ENCODE measurements at places on chromosomes 2 and 18.

GRCh38 chr2:117980783-117981676 lies 32.8 kb downstream of the CCDC93 start:
- DNase-seq, result no peak

DNA sequence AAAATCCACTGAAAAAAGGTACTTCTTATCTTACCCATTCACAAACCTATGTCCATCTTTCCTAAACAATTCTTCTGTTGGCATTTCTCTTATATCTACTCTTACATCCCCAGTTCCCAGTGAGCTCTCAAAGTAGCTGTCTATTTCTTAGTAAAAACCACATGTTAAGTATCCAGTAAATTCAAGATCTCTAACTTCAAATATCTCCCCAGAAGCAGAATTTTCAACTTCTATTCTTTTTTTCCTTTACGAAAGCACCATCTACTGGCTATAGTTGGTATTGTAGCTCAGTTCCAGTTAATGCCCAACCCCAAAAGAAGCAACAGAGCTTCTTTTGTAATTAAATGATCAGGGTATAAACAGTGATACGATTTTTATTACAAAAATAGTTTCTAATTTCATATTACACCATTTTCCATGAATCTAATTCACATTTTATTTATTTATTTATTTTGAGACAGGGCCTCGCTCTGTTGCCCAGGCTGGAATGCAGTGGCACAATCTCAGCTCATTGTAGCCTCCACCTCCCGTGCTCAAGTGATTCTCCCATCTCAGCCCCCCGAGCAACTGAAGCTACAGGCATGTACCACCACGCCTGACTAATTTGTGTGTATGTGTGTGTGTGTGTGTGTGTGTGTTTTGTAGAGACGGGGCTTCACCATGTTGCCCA lies 28.5 kb downstream of the HRH4 start:
- DNase-seq, result no peak

DNA sequence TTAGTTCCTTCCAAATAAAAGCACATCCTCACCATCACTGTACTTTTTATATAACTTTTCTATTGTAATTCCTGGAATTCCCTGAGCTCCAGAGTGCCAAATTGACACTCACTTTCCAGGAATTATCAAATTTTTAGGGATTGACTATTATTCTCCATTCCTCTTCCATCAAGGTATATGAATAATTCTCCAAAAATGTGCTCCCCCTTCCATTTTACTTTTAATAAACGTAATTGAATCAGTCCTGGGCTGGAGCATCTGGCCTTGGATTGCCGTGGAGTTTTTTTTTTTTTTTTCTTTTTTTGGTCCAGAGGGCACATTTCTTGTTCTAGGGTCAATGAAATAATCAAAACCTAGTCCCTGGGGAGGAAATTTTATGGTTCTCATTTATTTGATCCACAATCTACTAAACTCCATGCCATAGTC lies 304.3 kb downstream of the CDCA7 start:
- DNase-seq, result no peak

GRCh38 chr2:222652491-222653255 lies 3.2 kb downstream of the FARSB start:
- DNase-seq, result no peak

GRCh38 chr2:217897091-217897715 lies 105.6 kb downstream of the TNS1 start:
- DNase-seq, result no peak

- no peak for DNase-seq
Measured at GRCh38 chr2:150621526-150622213, 134.2 kb upstream of the RND3 start.

- no peak for DNase-seq
Measured at GRCh38 chr18:28884304-28884703, 707.4 kb upstream of the CDH2 start.

DNA sequence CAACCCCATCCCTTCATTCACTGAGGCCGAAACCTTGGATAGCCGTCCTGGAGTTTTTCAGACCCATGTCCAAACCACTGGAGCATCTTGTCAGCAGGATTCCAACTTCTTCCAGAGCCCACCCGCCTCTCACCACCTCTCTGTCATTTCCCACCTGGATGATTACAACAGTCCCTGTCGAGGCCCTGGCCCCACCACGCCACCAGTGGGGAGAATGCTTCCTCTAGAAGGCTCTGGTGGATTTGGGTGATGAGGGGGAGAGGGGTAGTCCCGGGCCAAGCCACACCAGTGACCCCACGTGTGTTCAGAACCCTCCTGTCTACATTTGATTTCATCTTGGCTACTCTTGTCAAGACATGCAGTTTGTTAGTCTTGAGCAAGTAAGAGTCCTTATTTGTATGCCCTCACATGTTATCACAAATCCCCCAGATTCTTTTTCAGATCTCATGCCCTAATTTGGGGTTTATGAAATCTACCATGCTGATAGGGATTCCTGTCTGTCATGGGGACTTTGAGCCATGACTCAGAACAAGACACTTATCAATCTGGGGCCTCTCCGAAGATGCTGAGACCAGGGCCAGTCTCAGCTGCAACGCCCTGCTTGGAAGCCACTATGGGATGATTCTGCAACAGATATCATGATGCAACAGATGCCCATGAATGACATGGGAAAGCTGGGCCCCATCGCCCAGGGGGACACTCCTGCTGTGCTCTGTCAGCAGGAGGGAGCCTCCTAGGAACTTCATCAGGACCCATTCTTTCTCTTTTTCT lies 186.1 kb downstream of the ZFP36L2 start:
- DNase-seq, result no peak

DNA sequence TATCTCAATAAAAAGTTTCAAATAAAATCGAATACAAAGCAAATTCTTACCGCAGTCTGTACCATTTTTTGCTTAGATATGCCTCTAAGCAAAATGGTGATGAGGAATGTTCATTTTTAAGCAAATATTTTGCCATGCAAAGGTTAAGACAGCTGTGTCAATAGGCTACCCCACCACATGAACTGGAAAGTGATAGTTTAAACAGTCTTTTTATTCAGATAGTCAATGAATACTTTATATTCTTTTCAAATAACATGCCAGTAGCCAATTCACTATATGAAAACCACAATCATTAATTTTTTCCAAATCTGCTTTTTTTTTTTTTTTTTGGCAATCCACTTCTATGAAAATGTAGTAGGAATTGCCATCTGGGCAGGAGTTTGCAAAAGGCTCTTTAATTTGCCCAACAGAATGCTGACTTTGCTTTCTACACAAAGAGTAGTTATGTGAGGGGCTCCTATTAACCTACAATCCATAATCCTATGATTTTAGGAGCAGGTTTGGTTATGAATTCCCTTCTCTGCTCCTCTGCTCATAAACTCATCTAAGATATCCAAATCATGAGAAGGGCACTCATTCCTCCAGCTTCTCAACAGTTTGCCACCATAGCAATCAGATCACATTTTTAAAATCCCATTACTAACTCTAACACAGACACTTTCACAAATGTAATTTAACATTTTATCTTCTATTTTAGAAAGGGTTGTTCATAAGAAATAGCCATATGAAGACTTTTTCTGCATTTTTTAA lies 69.2 kb downstream of the SLC40A1 start:
- no peak for DNase-seq

DNA sequence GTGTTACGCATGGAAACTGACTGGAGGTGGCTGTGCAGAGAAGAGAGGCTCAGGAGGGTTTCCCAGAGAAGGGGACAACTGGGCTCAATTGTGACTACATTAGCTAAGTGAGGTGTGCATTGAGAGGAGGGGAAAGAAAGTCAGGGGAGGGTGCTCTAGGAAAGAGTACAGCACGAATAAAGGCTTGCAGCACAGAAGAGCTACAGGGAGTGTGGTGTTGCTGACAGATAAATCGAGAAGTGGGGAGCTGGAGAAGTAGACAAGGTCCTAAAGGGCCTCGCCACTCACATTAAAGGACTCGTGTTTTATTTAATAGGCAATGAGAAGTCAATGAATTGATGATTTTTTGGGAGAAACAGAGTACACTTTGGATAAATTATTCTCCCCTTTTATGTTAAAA lies 65.7 kb upstream of the CTAGE1 start:
- no peak for DNase-seq

GRCh38 chr2:200225951-200226350 lies 80.5 kb upstream of the SPATS2L start:
- no peak for DNase-seq

DNA sequence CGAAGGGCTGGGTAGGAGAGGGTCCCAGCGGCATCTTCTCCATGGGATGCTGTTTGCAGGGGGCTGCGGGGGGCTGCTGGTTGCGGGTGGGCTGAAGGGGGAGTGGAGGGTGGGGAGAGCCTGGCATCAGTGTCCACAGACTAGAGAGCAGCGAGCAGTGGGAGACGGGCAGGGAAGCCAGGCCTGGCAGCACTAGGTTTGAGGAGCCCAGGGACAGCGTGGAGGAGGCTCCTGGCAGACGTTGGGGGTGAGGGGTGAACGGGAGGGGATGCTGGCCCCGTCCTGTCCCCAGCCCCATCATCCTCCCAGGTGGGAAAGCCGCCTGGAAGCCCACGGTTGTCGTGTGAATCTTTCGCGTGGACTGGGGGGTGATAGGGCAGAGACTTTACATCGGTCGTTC lies 48.2 kb upstream of the TFCP2L1 start:
- DNase-seq, result no peak

GRCh38 chr18:13271302-13271911 lies 52.8 kb downstream of the LDLRAD4 start:
- DNase-seq, result no peak

- no peak for DNase-seq
Measured at GRCh38 chr2:75833386-75833785, 122.7 kb upstream of the GCFC2 start.

GRCh38 chr2:21890041-21890440 lies 766.3 kb downstream of the TDRD15 start:
- DNase-seq, result no peak

- no peak for DNase-seq
Measured at GRCh38 chr18:73151086-73151485, 283.3 kb upstream of the NETO1 start.

DNA sequence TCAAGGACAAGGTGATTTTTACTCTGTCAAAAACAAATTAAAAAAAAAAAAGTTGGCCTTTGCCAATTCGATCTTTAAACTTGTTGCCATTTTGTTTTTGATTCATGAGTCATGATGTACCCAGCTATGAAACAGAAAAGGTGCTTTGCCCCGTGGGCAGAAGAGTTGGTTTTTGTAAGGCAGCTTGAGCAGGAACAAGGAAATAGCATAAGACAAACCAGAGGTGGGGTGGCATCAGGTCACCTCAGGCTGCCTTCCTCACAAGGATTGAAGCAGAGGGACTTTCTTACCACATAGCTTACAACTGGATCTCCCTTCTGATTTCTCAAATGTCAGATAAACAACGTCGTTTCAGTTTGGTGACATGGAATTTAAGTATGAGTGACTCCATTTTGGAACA lies 123.8 kb downstream of the ARL4C start:
- DNase-seq, result no peak

- no peak for DNase-seq
Measured at GRCh38 chr18:42052122-42052708, 97.2 kb downstream of the PIK3C3 start.

GRCh38 chr2:23662941-23663920 lies 263.7 kb downstream of the ATAD2B start:
- no peak for DNase-seq

DNA sequence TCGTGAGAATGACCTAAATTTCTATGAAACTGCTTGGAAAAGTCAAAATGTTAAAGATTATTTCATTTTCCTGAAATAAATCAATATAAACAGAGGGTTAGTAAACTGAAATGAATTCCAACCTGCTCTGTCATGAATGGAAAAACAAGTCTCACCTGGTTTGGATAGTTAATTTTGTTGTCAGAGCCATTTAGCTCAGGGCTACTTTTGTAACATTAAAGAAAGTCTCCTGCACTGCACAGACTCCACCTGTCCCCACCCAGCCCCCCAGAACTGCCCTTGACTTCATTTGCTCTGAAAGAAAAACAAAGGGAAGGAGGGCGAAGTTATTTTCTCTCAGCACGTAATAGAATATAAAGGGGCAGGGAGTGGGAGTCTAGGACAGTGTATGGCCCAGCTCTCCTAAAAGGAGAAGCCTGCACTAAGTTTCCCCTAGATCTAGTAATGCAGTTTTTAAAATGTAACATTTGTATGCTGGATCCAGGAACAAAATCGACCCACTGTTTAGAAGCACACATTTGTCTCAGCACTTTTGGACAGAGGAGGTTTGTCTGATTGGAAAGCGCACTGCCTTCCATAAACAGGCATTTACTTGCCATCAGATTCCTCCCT lies 54.2 kb upstream of the ACSL3 start:
- no peak for DNase-seq

- no peak for DNase-seq
Measured at GRCh38 chr18:55588111-55588869, at the start of gene TCF4. Gene TCF4, minus strand, starts transcription at chr18:55588192. Its CDS starts 1,076 bp downstream, at chr18:55587116.

DNA sequence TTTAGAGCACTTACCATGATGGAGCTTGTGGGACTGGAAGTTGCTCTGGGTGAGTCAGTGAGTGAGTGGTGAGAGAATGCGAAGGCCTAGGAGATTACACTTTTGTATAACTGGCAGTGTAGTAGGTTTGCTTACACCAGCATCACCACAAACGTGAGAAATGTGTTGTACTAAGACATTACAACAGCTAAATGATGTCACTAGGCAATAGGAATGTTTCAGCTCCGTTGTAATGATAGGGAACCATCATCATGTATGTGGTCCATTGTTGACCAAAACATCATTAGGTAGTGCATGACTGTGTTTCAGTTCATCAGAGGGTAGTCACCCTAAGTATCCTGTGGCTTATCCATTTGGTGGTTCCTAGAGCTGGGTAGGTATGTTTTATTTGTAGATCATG lies 11.9 kb downstream of the ZNF407 start:
- DNase-seq, result peak; percentile 34

- no peak for DNase-seq
Measured at GRCh38 chr2:83063511-83063910, 1395.6 kb downstream of the SUCLG1 start.

DNA sequence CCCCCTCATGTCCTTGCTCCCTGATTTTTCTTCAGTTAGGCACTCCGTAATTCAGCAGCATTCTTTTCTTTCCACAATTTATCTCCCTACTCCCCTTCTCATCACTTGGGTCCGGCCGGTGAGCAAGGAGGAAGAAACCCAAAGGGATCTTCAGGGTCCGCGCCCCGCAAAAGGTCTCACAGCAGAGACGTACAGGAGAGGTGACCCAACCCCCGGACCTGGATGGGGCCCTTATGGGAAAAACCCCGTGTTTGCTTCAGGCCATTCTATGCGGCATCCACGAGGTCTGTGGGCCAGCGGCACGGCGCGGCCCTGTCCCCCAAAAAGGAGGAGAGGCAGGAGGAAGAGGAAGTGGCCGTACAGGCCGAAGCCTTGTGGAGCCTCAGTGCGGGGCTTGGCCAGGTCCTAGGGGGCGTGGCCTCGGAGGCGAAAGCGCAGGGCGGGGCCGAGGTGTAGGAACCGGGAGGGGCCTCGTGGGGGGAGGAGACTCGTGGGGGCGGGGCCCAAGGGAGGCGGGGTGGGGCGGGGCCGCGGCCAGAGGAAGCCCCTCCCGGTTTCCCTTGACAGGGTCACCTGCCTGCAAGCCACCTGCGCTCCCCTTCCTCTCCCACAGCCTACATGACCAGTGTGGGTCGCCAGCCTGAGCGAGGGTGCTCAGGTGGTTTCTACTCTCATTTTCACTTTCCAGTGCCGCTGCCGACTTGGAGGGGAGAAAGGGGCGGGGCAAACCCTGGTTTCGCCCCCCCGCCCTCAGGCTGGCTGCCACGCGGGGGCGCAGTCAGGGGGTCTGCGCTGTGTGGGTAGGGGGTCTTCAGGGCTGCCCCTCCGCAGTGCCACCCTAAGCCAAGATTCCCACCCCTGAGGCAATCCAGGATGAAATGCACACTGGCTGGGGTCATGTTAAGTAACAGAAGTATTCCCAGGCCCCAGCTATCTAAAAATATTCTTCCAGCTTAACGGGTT lies 156.4 kb upstream of the XPO1 start:
- DNase-seq, result peak; percentile 97

- no peak for DNase-seq
Measured at GRCh38 chr2:28898048-28898447, 3.6 kb downstream of the WDR43 start.
